Urothelium cell line (cell line): ENCODE measurements at places on chromosomes 6 and 20.

DNA sequence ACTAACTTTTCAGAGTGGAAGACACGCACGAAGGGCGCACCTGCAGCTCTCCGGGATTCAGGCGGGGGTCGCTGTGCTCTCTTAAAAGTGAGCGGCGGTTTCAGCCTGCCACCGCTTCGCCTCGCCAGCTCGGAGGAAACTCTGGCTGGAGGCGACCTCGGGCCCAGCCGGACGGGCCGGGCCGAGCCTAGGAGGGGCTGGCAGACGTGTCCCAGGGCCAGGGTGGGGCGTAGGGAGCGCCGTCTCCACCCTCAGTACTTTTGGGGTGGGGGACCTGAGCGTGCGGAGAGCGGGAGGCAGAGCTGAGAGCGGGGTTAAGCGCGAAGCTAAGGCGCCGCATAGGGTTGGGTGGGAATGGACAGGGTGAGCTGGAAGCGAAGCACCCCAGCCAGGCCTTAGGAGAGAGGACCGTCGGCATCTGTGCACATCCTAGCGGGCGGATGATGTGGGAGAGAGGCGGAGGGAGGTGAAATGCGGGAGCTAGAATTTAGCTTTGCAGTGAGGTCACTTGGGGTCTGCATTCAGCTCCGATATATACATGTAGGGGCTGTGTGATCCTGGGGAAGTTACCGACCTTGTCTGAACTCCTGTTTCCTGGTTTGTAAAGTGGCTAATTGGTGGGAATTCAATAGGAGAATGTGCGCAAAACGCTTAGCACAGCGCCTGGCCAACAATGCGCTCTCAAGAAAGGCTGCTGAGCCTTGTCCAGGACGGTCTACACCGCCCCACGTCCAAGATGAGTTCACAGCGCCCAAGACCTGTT is 6.5 kb upstream of the TFAP2A start:
- DNase-seq = no peak

DNA sequence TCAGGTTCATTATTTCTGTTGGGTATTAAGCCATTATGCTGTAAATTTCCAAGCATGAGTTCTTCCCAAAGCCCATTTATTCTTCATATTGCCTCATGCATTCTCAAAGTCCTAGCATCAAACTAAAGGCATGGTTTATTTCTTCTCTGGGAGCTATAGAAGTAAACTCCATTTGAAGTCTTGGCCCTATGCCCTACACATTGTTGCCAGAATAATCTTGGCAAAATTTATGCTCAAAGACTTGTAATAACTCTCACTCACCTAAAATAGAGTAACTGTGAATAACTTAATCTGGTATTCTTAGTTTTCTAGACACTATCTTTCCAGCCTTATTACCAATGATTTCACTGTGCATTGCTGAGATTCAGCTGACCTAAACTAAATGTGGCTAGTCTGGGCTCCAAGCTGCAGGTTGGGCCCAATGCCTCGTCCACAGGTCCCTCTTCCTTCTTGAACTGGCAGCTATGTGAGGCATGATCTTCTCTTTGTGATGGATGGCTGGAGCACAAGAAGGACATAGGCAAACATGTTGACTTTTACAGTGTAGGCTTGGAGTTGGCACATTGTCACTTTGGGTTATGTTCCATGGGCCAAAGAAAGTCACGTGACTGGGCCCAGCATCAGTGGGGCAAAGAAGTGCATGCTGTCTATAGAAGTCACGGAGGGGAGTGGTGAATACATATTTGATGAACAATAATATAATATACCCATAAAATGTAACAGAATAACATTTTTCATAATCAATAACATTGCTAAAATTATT is 39.1 kb upstream of the ANKEF1 start:
- no peak for DNase-seq

DNA sequence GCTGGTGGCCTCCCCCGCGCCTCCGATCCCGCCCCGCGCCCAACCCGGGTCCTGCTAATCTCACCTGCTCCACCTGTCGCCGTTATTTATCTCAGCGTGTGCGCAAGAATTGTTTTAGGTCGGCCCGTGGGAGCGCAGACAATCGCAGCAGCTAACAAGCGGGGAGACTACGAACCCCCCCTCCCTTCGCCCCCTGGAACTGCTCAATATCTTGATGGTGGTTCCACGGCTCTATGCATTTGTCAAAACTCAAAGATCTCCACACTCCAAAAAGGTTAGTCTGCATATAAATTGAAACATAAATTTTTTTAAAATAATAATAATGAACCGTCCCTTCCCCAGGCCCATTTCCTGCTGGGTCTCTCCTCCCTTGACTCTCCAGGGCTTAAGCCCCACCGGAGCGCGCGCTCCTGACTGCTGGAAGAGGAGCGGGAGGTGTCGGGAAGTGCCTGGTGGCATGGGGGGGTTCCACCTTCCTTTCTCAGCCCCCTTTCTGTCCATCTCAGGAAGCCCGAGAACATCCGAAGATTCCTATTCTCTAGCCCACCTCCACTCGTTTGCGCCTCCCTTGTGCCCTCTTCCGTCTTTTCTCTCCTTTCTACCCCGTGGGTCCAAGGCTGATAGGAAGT is 1.6 kb upstream of the MDGA1 start:
- no peak for DNase-seq

GRCh38 chr6:128259029-128259724 is 261.2 kb downstream of the PTPRK start:
- DNase-seq = no peak

GRCh38 chr6:106170030-106170791 is 84.1 kb downstream of the PRDM1 start:
- DNase-seq = no peak

DNA sequence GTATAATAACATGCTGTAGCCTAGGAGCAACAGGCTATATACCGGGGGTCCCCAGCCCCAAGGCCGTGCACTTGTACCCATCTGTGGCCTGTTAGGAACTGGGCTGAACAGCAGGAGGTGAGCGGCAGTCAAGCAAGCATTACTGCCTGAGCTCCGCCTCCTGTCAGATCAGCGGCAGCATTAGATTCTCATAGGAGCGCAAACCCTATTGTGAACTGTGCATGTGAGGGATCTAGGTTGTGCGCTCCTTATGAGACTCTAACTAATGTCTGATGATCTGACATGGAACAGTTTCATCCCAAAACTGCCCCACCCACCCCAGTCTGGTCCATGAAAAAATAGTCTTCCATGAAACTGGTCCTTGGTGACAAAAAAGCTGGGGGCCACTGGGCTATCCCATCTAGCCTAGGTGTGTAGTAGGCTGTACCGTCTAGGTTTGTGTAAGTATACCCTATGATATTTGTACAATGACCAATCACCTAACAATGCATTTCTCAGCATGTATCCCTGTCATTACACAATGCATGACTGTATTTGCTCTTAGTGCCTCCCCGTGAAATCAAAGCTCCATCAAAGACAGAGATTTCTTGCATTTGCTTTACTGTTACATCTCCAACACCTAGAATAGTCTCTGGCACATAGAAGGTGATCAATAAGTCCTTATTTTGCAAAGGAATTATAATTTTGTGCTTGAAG is 30.8 kb downstream of the NHSL1 start:
- no peak for DNase-seq

DNA sequence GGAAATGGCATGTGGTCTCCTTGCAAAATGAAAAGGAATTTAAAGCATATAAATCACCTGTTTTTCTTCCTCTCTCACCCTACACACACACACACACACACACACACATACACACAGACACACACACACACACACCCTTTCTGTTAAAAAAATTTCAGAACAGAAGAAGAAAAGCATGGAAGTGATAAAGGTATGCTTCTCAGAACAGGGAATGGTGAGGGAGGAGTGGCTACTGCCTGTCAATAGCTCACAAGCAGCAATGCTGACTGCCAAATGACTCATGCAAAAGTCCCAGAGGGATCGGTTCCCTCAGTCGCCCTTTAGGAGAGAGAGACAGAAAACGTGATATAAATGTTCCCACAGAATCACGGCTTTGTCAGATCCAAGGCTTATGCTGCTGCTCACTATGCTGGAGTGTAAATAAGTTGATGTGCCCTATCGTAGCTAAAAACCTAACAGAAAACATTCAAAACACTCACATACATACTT is 102.6 kb downstream of the IBTK start:
- peak; percentile 60 for DNase-seq
